Activated T-helper 1 cell treated with anti-CD3 and anti-CD28 coated beads, Interleukin-12 subunit alpha, Interleukin-12 subunit beta, Interleukin-2, Interleukin-4 antibody, amounts not matched to agents 30 ng/mL and 10 ng/mL and 1 ng/mL, durations not matched to agents 14 hours and 24 hours and 36 hours (primary cell): ENCODE measurements at places on chromosomes 3 and 15.

- DNase-seq = no peak
Measured at GRCh38 chr3:53382106-53382505, 34.8 kb upstream of the DCP1A start.

- DNase-seq = no peak
Measured at GRCh38 chr3:72033666-72034428, 248.9 kb upstream of the PROK2 start.

DNA sequence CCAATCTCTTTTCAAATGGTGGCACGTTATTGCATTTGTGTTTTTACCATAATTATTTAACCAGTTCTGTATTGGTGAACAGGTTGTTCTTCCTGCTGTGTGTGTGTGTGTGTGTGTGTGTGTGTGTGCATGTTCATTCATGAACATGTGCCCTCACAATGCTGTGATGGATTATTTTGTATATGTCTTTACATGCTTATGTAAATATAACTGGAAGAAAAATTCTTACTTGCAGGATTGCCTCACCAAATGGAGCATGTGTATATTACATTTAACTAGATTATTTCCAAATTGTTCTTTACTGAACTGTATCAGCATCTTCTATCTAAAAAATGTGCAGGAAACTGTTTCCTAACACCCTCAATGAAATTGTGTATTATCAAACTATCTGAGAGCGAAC, 175.2 kb upstream of the ZPLD1 start:
- DNase-seq = no peak

GRCh38 chr3:184584464-184584891, 22.9 kb downstream of the EPHB3 start:
- DNase-seq = no peak

DNA sequence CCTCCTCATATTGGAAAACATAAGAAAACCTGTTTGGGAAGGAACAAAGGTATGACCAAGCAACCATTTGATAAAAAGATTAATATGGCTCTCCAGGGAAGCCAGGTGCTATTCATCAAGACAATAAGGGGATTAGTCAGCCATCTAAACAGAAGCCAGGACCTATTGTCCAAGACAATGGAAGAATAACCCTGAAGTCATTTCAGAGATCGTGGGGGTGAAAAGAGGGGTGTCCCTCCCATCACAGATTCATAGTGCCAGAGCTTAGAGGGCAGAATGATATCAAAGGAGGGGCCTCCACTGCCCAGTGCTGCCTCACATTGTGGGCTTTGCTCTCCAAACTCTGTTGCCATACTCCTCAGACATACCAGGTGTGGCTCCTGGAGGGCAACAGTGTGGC, 73.5 kb downstream of the DAPK2 start:
- DNase-seq = no peak

GRCh38 chr3:146164071-146164470, 3.1 kb upstream of the PLOD2 start:
- no peak for DNase-seq

DNA sequence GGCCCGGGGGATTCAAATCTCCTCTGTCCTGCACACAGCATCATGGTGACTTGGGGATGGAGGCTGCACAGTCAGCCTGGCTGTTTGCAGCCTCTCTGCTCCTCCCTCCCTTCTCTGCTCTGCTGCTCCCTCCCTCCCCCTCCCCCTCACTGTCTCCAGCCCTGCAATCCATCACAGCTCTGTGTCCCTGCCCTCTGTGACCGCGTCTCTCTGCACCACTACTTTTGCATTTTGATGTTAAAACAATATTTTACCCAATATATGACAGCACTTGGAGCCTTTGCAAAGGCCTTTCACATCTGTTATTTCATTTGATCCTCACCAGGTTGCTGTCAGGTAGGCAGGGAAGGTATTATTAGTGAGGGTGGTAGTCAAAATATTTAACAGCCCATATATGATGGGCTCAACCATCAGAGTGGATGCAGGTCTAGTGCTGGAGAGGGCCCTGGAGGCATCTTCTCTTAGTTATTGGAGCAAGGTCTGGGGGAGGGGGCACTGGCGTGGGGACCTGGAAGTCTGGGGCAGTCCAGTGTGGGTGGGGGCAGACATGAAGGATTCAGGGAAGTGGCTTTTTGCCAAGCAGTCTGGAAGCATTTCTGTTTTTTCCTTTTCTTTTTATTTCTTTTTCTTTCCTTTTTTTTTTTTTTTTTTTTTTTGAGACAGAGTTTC, 16.3 kb upstream of the VPS8 start:
- DNase-seq = no peak

- no peak for DNase-seq
Measured at GRCh38 chr3:134049676-134050075, 20.0 kb upstream of the SLCO2A1 start.

- DNase-seq = no peak
Measured at GRCh38 chr15:27961801-27962200, 137.3 kb downstream of the OCA2 start.

DNA sequence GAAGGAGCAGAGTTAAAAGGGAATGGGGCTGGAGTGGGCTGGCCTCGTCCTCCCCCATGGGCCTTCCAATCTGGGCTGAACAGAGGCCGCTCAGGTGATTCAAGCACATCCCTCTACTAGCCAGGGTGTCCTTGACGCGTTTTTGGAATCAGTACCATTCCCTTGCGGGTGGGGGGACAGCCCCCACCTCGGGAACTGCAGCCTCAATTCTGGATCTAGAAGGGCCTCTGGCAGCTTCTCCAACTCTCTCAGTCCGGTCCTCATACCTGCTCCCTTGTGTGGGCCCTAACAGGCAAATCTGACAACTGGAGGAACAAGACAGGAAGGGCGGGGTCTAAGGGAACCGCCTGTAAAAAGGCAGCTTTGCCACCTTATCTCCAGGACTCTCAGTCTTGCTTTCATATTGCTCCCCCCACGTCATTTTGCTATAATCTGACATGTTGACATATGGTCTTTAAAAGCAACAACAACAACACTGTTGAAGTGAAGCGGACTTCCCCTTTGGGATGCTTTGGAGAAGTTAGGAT, 802 bp upstream of the CHRNB4 start:
- DNase-seq = no peak

- DNase-seq = no peak
Measured at GRCh38 chr3:9390265-9390888, 7.0 kb upstream of the SETD5 start.

DNA sequence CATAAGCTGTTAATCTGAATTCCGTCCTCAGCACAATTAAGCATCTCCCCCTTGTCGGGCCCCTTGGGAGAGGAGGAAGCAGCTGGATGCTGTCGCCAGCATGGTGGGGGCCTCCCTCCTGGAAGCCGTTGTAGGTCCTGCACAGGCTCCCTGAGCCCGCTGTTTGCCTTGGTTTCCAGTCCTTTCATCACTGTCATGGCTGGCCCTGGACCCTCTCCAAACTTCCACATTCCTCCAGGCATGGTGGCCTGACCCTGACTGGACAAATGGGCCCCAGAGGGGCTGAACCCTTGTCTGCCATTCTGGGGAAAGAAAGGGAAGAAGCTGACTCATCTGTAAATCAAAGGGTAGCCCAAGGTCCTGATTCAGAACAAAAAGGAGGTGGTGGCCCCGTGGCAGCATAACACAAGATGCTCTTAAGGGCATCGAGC, 300.5 kb upstream of the LRRFIP2 start:
- DNase-seq = no peak

GRCh38 chr15:71505962-71506361, 304.4 kb upstream of the NR2E3 start:
- DNase-seq = no peak

GRCh38 chr15:59892985-59893384, 111.1 kb upstream of the FOXB1 start:
- no peak for DNase-seq

DNA sequence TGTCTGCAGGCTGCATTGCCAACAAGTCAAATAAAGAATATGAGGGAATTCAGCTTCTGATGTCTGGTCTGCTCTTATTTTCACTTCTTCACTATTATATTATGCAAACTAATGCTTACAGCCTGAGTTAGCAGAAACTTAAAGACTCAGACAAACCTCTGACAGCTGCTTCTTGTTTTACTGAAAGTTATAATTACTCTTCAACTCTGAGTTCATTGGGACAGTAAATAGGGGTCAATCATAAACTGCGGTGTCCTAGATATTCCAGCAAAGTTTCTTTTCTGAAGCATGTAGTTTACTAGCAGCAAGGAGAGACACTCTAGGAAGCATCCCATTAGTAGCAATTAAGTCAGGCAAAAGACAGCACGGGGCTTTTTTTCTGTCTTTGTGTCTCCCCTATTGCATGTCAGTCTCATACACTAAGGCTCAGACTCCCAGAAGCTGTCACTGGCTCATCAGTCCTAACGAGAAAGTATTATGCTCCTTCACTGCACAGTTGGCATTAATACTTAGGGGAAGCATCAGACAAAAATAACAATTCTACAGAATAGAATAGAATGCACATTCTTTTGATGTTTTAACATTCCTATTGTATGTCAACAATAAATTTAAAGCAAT, 1060.8 kb downstream of the ROBO1 start:
- no peak for DNase-seq

DNA sequence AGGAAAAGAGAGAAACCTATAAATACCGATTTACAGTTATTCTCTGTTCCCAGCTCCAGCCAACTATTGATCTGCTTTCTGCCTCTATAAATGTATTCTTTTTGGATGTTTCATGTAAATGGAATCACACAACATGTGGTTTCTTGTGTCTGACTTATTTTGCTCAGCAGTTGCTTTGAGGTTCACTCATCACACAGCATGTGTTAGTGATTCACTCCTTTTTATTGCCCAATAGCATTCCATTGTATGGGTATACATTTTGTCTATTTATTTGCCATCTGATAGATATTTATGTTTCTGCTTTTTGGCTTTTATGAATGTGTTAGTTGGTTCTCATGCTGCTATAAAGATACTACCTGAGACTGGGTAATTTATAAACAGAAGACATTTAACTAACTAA, 23.6 kb downstream of the CCR1 start:
- no peak for DNase-seq

- DNase-seq = no peak
Measured at GRCh38 chr3:12224181-12225147, 64.4 kb upstream of the PPARG start.
